ENCODE measurements at places on chromosomes 1 and 21.
A peak's percentile ranks its signal among the peaks of the same experiment; 100 is the strongest.

- DNase-seq = peak; percentile 0
Observed at GRCh38 chr1:77282866-77283539, 1.2 kb downstream of the AK5 start.

GRCh38 chr1:212060632-212061472 is 25.3 kb downstream of the DTL start:
- no peak for DNase-seq

DNA sequence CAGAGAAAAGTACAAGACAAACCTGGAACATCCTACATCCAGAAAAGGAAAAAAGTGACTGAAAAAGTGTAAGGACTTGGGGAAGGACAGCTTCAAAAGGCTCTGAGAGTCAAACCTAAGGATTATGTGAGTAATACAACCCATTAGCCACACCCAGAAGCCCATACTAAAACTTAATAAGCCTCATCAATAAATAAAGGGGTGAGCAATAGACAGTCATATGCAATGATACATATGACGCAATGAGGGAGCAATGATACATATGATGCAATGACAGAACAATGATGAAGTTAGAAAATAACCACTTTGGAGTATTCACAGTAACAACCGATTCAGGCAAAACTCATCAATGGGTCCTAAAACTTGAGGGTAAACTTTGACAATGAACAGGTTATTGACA is 50.1 kb downstream of the BRWD1 start:
- no peak for DNase-seq

- no peak for DNase-seq
Observed at GRCh38 chr1:170030212-170030611, 44.3 kb downstream of the KIFAP3 start.

- no peak for DNase-seq
Observed at GRCh38 chr1:193516755-193517388, 330.5 kb upstream of the B3GALT2 start.

- DNase-seq = no peak
Observed at GRCh38 chr1:205488074-205488723, 16.3 kb upstream of the CDK18 start.

DNA sequence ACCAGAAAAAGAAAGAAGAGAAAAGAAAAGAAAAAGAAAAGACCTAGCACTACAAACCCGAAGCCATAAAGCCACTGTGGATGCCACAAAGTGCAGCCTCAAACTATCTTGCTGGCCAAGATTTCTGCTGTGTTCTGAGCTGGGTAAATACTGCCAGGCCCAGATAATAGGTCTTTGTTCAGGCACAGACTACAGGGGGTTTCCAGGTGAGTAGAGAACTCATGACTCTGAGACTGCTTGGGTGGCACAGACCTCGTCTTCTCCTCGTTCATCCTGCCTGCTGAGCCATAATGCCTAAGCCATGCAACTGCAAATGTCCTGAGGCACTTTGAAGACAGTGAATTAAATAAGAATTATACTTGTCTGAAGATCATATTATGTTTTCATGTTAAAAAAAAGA is 651.8 kb downstream of the LMO4 start:
- DNase-seq = no peak

DNA sequence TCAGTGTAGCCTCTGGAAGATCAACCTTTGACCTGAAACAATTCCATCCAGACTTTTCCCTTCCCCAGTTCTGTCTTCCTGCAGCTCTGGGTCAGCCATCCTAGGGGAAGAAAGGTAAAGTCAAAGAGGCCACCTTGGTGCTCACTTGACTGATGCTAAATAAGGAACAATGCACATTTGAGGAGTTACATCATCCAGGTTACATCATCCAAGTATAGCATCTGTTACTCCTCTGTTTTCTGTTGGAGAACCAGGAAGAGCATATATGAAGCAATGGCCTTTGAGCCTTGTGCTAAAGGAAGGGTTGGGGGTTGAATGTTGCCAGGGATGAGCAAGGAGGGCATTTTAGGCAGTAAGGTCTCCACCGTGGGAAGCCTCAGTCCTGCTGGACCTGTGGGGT is 3.1 kb upstream of the DSCAM start:
- no peak for DNase-seq

- no peak for DNase-seq
Observed at GRCh38 chr1:205582471-205583291, 49.1 kb downstream of the ELK4 start.

DNA sequence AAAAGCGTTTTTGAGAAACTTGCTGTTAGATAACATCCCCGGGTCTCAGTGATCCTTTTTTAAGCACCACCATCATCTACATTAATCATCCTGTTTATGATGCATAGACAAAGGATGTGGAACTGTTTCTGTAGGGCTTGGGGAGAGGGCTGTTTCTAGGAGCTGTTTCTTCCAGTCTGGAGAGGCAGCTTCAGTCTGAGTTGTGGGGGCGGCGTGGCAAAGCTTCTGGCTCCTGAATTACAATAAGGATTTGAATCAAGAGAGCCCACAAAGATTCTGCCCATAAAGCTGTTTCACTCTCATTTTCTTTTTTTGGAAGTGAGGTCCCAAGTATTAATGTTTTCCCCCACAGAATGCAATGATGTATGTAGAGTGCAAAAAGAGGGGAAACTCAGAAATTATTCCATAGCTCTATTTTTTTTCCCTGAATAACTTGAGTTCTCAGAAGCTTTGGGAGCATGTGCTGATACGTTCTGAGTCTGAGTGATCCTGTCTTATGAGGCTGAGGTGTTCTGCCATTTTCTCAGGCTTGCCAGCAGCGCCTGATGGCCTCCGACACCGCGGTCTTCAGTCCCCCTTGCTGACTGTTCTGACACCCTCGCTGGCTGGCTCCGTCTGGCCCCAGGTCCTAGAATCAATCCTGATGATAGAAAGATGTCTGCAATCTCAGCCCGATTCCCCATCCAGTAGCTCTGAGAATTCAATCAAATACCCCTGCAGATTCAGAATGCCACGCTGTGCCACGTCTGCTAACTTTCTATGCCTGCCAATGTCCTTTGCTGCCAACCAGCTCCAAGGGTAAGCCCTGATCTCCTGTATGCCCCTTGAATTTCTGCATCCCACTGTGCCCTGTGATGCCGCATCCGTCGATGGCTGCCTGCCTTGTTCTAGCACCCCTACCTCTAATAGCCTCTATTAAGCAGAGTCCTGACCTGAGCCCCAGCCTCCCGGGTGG is 92.4 kb upstream of the AKT3 start:
- DNase-seq = no peak

- DNase-seq = no peak
Observed at GRCh38 chr1:29299446-29299845, 63.1 kb downstream of the PTPRU start.

DNA sequence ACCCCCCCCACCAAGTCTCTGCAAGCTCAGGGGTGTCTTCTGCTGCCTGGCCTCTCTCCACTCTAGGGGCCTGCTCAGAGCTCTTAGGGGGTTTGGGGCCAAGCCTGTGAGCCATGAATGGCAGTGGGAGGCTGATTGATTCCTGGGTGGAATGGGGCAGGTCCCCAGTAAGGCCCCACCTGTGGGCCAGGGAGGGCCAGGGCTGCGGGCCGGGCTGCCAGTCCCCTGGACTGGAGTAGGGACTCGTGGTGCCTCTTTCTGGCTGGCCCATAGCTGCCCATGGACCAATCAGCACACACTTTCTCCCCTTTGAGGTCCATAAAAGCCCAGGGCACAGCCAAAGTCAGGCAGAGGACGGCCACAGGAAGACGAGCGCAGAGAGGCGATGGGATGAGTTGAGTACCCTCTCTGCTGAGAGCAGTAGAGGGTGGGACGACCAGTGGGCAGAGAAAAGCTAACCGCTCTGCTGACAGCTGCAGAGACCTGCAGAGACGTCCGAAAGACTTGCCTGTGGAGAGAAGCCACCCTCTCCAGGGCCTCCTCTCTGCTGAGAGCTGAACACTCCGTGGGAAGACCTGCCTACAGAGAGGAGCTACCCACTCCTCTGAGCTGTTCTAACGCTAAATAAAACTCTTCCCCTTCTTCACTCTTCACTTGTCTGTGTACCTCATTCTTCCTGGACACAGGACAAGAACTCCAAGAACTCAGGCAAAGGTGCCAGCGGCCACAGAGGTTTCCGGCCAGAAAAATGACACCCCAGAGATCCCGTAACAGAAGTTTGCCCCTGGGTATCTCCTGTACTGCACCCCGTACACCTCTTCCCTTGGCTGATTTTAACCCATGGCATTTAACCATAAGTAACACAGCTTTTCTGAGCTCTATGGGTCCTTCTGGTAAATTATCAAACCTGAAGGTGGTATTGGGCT is 38.2 kb upstream of the TARDBP start:
- no peak for DNase-seq

DNA sequence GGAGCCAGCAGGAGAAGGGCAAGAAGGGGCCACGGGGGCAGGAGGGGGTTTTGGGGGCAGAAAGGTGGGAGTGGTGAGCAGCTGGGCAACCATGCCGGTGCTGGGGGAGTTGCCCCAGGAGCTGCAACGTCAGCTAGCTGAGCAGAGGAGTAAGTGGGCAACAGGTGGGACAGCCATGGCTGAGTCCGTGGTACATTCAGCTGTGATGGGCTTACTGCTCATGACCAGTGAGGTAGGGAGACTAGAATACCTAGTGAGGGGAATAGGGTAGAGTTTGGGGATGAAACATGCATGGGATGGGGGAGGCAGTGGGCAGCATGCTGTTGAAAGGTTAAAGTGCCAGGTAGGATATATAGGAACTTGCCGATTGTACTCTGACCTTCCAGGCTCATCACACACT is 2.4 kb downstream of the USP21 start:
- DNase-seq = no peak

DNA sequence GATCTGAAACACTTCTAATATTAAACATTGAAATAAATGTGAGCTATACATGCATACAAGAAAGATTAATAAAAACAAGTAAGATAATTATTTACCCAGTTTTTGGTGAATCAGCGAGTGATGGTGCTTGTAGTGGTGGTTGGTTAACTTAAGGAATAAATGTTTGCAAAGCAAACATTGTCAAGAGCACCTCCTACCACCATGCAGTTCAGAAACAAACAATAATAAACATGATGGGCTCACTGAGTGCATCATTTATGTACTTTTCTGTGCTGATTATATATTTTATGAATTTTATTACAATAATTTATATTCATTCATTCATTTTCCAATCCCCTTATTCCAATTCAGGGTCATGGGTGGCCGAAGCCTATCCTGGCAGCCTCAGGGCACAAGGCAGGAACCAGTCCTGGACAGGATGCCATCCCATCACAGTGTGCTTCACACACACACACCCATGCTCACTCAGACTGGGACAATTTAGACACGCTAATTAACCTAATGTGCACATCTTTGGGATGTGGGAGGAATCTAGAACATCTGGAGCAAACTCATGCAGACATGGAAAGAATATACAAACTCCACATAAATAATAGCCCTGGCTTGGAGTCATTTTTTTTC is 57.8 kb downstream of the ZMYM4 start:
- no peak for DNase-seq

DNA sequence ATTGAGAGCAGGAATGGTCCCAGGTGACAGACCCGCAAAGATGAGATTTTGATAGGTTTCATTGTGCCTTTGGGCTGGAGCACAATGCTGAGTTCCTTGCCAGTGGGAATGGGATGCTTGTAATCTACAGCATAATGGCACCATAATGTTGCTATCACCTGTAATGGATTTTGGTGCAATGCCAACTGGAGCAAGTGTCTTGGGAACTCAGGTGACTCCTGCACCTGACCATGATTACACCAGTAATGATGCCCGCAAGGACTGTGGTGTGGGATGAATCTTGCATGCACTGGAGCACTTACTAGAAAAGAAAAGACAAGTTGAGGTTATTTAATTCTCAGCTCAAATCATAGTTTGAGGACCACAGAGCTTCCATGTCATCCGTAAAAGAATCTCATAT is 96.7 kb downstream of the PTPRU start:
- DNase-seq = no peak

- DNase-seq = no peak
Observed at GRCh38 chr1:208807446-208808127, 563.4 kb upstream of the PLXNA2 start.

GRCh38 chr1:221263831-221264767 is 384.9 kb downstream of the HLX start:
- DNase-seq = no peak

GRCh38 chr1:181324797-181325616 is 158.3 kb upstream of the CACNA1E start:
- peak; percentile 39 for DNase-seq

DNA sequence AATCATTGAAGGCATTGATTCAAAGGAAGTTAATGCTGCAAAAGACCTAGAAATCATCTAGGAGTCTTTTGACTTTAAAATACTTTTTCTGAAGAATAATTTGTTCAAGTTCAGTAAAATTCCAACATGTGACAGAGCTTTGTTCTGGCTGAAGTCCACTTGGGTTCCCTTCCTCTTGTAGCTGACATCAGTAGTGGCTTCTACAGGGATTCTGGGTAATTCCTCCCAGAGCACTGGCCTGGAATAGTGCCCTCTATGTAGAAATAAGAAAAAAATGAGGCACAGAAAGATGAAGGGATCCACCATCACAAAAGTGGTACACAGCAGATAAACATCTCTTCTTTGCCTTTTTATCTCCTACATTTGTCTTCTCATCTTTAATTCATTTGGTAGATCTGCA is 548.1 kb downstream of the LTN1 start:
- no peak for DNase-seq
